ENCODE measurements at places on chromosomes 2 and 18. TPM values are rescaled to one million over a fixed set of nuclear protein-coding genes. Genes with fewer than 3 reads are reported as not detected.

The CCDC195 gene
- not detected for total RNA-seq

GRCh38 chr2:27408601-27409320 lies 630 bp downstream of the PPM1G start:
- peak; percentile 9 for DNase-seq

GRCh38 chr2:225171350-225171749 lies 129.1 kb upstream of the DOCK10 start:
- DNase-seq = no peak

DNA sequence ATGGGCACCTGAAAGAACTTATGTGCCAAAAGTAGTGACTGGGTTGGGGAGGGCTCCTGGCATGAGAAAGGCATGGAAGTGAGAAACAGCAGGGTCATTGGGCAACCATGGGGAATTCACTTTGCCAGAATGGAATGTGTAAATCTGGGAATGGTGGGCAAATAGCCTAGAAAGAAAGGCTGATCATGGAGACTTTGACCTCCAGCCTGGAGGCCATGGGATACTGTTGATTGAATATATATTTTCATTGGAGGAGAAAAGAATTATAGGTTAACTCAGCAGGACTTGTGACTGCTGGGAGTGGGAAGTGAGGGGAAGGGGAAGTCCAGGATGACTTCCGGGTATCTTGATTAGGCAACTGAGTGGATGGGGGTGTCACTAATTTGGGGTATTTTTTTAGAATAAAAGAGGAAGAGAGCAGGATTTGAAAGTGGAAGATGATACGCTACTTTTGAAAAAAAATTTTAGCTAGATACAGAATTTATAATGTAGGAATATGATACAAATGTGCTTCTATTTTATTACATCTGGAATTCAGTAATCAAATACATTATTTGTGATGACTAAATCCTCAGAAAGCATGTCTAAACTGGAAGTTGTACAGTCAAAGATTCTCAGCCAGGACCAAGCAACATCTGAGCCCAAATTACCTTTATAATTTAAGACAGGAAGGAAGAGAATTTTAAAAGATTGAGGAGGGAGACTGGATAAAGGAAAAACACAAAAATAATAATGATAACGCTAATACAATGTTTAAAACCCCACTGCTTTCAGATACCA lies 116.2 kb downstream of the GATA6 start:
- no peak for DNase-seq

The ALPG gene
- not detected for total RNA-seq

- peak; percentile 13 for DNase-seq
Observed at GRCh38 chr18:70489986-70490933, 201.4 kb downstream of the SOCS6 start.

The KHK gene
- 2.3 TPM for total RNA-seq

The WDFY1 gene
- total RNA-seq = 87.7 TPM

The GYPC gene
- total RNA-seq = 50.8 TPM

The L3MBTL4 gene
- total RNA-seq = 15.2 TPM

- DNase-seq = no peak
Observed at GRCh38 chr18:23321996-23322395, 131.1 kb upstream of the RIOK3 start.

GRCh38 chr2:16824472-16824871 lies 158.8 kb upstream of the CYRIA start:
- DNase-seq = no peak

- no peak for DNase-seq
Observed at GRCh38 chr2:96817882-96818281, 1.8 kb downstream of the CNNM3 start.

- DNase-seq = no peak
Observed at GRCh38 chr2:11814979-11815510, 68.6 kb downstream of the LPIN1 start.

GRCh38 chr2:121596221-121597080 lies 52.8 kb downstream of the CLASP1 start:
- DNase-seq = peak; percentile 22

DNA sequence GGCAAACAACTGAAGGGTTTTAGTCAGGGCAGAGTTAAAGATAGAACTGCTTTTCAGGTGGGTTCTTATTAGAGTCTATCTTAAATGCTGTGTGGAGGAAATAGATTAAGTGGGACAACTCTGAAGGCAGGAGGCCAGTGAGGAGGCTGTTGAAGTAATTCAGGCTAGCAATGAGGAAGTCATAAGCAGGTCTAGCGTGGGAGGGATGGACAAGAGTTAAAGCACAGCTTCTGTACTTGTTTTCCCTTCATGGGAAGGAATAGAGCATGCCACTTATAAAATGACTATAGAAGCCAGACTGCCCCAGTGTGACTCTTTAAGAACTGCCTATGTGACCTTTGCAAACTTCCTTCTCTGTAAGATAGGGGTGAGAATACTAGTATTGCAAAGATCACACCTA lies 202.0 kb upstream of the LRRTM1 start:
- no peak for DNase-seq

DNA sequence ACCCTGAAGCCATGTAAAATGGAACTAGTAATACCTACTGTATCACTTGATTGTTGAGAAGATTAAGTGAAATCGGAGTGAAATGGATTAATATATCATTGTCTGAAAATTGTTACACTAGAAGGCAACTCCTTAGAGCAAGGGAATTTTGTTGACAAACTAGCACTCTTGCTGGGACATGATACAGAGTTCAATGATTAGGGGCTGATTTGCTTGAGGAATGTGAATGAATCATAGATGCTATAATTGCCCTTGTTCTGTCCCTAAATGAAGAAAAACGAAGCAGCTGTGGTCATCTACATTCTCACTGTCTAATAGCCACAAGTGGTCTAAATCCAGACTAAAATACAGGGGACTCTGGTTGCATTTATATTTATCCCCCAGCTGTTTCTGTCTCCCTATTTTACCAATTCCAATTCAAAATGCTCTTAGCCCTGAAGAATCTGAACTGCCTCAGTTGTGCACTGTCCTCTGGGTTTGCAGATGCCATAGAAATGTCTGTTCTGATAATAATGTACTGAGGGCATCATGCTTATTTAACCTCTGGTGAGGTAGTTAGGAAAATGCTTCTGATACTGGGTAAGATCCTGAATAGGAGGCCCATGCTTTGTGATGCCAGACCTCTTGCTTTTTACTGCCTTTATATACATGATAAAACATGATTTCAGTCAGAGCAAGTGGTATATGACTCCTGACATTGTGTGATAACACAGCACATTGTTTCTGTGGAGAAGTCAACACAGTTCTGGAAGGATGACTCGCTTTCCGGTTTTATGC lies 382.1 kb downstream of the NRXN1 start:
- DNase-seq = no peak

DNA sequence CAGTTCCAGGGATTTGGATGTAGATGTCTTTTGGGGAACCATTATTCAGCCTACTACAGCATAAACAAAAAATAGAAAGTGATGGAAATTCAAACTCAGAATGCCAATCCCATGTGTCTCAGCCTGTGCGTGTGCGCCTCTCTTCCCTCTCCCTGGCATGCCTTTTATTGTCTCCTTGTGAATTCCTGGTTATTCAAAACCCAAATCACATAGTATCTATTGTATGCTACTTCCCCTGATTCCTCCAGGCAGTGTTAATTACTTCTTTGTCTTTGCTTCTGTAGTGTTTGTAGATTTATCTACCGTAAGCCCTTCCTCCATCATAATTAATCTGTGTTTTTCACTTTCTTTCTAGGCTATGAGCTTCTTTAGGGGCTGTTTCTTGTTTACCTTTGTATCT lies 38.9 kb downstream of the RHBDD1 start:
- no peak for DNase-seq

GRCh38 chr2:238921681-238922319 lies 73.9 kb downstream of the TWIST2 start:
- no peak for DNase-seq

GRCh38 chr2:6372317-6372901 lies 493.3 kb downstream of the CMPK2 start:
- DNase-seq = no peak

DNA sequence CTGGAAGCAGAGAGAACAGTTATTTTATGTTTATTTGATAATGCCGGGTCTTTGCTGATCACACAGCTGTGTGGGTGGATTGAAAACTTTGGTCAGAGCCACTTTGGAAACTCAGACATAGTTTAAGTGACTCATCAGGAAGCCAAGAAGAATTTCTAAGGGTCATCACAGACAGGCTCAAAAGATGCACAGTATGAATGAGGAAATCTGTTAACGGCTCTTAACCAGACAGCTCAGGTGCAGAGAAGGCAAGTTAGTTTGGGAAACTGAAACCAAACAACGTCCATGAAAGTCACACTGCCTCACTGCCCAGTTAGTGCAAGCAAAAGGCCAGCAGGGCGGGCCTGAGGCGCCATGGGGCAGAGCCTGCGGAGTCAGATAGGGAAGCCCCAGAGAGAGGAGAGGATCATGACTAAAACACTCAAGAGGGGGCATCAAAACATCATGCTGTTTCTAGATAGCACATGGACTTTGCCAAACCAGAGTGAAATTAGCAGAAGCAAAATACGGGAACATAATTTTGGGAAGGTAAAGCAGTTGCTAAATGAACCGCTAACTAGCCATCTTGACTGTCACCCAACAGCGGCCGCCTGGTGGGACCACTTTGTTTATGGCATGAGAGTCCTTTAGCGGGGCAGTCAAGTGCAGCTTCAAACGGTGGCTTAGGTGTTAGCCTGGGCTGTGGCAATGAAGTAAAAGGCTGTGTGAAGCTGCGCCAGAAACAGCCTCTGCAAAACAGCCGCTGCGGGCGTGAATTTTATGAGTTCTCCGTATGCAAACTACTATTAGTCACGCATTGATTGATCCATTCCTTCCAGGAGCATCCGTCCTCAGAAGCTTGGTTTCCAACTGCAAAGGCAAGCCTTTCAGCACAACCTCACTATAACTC lies 101.2 kb downstream of the KCTD18 start:
- peak; percentile 17 for DNase-seq

DNA sequence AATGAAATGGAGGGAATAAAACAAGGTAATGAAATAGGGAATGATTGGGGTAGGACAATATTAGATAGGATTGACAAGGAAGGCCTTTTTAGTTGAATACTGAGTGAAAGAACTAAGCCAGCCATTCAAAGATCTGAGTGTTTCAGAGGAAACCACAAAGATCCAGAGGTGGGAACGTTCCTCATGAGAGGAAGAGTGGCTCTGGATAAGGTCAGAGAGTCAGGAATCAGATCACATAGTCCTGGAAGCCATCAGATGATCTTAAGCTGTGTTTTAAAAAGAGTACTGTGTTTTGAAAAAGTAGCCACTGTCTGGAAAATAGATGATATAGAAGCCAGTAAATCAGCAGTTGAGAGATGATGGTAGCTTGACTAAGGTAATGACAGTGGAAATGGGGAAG lies 11.8 kb downstream of the TTLL4 start:
- DNase-seq = no peak

GRCh38 chr2:198417836-198418235 lies 613.4 kb downstream of the PLCL1 start:
- no peak for DNase-seq
